ENCODE measurements at places on chromosomes 5 and 9. TPM values are rescaled to one million over a fixed set of nuclear protein-coding genes. Genes with fewer than 3 reads are reported as not detected.

- no peak for ATAC-seq
Observed at GRCh38 chr5:26942481-26942880, 95.9 kb downstream of the CDH9 start.

- ATAC-seq = no peak
Observed at GRCh38 chr5:109937951-109938350, 248.2 kb downstream of the MAN2A1 start.

DNA sequence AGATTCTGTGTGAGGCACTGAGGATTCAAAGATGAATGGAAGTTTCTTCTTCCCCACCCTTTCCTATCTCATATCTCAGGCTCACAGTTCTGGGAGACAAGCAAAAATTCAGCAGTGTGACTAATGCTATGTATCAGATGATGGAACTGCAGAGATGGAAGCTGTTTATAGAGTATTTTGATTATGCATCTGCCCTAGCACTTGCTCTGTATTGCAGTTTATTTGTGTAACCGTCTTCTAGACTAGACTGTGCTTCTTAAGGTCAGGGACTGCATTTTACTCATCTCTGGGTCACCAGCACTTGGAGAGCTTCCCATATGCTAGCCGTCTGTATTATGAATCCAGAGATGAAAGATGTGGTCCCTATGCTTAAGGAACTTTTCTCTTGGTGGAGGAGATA is 12.6 kb downstream of the CAVIN4 start:
- no peak for ATAC-seq

GRCh38 chr9:131169563-131170240 is 44.3 kb downstream of the NUP214 start:
- ATAC-seq = no peak

GRCh38 chr9:115733318-115734110 is 420.1 kb upstream of the PAPPA start:
- ATAC-seq = no peak

DNA sequence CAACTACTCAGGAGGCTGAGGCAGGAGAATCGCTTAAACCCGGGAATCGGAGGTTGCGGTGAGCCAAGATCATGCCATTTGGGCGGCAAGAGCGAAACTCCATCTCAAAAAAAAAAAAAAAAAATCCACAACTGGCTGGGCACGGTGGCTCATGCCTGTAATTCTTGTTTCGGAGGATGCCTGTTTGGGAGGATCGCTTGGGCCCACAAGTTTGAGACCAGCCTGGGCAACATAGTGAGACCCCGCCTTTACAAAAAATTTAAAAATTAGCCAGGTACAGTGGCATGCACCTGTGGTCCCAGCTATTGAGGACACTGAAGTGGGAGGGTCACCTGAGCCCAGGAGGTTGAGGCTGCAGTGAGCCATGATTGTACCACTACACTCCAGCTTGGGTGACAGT is 1.9 kb upstream of the EIF4EBP3 start:
- no peak for ATAC-seq

- ATAC-seq = no peak
Observed at GRCh38 chr5:14959399-14960119, 88.0 kb upstream of the ANKH start.

DNA sequence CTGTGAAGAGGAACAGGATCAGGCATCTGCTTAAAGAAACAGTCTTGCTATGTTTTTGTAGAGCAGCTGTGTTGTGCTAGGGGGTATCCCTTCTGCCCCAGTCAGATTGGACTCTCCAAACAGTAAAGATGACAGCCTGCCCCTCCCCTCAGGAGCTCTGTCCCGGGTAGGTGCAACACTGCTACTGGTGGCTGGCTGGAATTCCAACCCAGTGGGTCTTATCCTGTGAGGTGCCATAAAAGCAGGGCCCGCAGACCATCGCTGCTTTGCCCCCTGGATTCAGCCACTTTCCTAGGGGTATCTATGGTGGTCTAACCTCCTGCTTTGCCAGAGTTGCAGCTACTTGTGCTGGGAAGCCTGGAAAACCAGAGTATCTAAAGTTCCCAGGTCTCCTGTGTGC is 114.6 kb upstream of the PPP1R2B start:
- no peak for ATAC-seq

DNA sequence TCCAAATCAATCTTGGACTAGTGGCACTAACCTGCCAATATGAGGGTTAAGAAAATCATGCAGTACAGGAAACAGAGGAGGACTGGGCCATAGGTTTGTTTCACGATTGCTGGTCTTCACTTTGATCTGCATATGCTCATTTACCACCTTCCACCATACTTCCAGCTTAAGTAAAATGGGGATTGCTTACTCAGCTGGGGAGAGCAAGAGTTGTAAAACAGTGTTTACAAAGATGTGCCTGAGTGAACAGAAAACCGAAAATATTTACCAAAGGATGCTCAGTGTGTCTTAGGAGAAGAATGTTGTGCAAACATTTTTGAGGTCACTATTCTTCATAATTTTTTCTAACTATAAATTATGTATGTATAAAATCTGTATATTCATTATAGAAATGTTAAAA is 65.1 kb upstream of the DNAH5 start:
- ATAC-seq = no peak

DNA sequence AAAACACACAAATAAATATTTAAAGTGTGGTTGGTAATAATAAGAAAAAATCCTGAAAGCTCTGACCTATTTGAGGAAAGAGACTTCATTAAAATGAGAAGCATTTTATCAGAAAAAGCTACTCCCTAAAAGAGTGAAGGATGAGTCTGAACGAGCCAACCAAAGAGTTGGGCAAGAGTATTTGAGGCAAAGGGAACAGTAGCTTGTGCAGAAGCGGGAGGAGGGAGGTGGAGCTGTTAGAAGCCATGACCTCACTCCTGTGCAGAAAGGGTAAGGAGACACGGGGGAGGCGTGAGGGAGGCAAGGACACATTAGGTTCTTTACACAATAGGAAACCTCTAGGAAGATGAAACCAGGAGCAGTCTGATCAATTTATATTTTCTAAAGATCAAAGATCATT is 29.4 kb downstream of the SH3RF2 start:
- no peak for ATAC-seq

HDHD3 gene
- 17.0 TPM for total RNA-seq

PANK3 gene
- total RNA-seq = 33.1 TPM

GRCh38 chr5:110590187-110590586 is 136.3 kb downstream of the TMEM232 start:
- ATAC-seq = no peak

DNA sequence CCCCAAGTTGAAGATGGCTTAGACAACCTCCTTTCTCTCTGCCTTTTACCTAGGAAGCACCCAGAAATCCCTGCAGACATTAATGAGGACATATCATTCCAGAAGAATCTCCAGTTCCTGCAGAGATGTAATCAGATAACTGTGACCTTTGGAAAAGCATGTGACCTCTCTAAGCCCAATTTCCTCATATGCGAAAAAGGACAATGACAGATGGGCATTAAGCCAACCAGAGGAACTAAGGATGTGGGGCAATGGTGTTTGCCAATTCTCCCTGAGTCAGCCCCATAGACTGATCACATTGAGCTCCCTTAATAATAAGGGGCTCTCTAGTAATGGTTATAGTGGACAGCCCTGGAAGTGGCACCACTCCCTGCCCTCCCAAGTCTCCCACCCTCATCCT is 10.1 kb upstream of the FOXI1 start:
- no peak for ATAC-seq

GRCh38 chr9:122309861-122310260 is 45.2 kb downstream of the MRRF start:
- no peak for ATAC-seq

- ATAC-seq = no peak
Observed at GRCh38 chr9:129365196-129365595, 187.1 kb upstream of the IER5L start.
